ENCODE measurements at places on chromosomes 4 and X. TPM values are rescaled to one million over a fixed set of nuclear protein-coding genes. Genes with fewer than 3 reads are reported as not detected.

- no peak for DNase-seq
Observed at GRCh38 chr4:89029591-89029990, 27.4 kb downstream of the FAM13A start.

- DNase-seq: no peak
Observed at GRCh38 chrX:5490786-5491563, 737.7 kb downstream of the NLGN4X start.

DNA sequence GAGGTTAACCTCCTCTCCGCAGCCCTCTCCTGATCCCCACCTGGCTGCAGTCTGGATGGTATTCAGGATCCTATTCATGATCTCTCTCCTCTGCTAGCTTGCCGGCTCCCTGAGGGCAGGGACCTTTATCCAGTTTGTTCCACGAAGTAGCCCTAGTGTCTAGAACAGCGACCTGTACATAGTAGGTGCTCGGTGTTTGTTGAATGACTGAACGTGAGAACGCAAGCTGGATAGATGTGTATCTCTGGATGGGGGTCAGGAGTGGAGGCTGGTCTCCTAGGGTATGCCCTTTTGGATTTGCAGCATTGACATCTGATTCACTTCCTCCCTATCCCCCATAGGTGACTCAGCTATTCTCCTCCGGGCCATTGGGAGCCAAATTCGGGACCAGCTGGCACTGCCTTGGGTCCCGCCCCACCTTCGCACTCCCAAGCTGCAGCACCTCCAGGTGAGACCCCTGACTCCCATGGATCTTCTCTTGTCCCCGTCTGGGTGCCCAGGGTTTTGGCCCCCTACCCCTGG lies 7.3 kb downstream of the CCDC22 start:
- no peak for DNase-seq

DNA sequence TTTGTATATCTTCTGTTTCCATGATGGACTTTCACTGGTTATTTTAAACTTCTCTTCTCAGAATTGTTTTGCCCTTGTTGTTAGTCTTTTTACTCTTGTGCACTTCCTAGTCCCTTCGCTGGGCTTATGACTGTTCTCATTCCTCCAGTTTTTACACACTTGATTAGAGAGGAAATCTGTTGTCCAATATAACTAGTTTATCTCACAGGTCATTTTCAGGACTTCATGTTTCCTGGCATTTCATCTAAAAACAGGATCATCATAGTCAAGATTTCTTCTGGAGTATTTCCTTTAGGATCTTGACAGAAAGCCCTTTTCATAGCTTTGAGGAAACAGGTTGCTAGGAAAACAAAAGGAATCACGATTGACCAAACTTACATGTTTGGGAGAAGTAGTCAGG lies 3.0 kb downstream of the FNIP2 start:
- DNase-seq: no peak

Gene PDE6B
- 2.0 TPM for total RNA-seq

Gene PRIMPOL
- total RNA-seq: 49.3 TPM

All from frontal cortex (tissue), 4 donors.